ENCODE measurements at places on chromosomes 16 and 17. TPM values are rescaled to one million over a fixed set of nuclear protein-coding genes. Genes with fewer than 3 reads are reported as not detected.

DNA sequence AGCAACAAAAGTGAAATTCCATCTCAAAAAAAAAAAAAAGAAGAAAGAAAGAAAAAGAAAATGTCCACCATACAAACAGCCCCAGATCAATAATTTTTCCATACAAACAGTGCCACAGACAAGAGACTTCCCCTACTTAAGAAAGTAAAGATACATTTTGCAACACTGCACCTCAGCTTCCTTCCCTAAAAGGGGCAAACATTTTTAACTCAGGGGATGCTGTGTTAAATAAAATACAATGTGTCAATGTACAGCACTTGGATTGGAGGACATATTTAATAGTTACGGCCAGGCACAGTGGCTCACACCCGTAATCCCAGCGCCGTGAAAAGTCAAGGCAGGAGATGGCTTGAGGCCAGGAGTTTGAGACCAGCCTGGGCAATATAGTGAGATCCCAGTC, 22.3 kb downstream of the MYH11 start:
- DNase-seq, result no peak

DNA sequence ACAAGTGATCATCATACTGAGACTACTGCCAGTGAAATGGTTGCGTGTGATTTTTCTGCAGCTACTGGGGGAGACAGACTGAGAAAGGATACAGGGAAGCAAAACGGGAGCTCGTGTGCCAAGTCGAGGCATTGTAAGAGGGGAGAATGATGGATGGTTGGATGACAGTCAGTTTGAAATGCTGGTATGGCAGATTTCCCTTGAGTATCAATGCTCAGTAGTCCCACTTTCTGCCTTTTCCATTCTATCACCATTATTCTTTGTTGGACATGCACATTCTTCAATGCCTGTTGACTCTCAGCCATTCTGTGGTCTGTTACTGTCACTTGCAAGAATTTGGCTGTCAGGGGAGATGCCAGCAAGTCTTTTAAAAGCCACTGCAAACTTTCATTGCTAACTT, 510.6 kb upstream of the RBFOX1 start:
- no peak for DNase-seq

DNA sequence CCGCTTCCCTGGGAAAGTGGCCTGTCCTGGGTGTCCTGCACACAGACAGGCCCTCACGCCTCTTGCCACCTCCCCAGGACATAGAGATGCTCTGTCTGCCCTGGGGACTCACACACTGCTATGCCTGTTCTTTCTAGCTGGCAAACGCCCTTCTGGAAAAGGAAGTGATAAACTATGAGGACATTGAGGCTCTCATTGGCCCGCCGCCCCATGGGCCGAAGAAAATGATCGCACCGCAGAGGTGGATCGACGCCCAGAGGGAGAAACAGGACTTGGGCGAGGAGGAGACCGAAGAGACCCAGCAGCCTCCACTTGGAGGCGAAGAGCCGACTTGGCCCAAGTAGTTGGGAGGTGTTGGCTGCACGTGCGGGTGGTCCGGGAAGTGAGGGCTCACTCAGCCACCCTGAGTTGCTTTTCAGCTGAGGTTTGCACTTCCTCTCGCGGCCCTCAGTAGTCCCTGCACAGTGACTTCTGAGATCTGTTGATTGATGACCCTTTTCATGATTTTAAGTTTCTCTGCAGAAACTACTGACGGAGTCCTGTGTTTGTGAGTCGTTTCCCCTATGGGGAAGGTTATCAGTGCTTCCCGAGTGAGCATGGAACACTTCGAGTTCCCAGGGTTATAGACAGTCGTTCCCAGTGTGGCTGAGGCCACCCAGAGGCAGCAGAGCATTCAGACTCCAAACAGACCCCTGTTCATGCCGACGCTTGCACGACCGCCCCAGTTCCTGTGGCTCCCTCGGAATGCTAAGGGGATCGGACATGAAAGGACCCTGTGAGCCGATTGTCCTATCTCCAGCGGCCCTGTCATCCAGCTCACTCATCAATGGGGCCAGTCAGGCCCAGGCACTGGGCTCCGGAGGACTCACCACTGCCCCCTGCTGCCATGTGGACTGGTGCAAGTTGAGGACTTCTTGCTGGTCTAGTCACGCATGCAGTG, 3.5 kb upstream of the RPL13 start:
- peak; percentile 80 for DNase-seq

DNA sequence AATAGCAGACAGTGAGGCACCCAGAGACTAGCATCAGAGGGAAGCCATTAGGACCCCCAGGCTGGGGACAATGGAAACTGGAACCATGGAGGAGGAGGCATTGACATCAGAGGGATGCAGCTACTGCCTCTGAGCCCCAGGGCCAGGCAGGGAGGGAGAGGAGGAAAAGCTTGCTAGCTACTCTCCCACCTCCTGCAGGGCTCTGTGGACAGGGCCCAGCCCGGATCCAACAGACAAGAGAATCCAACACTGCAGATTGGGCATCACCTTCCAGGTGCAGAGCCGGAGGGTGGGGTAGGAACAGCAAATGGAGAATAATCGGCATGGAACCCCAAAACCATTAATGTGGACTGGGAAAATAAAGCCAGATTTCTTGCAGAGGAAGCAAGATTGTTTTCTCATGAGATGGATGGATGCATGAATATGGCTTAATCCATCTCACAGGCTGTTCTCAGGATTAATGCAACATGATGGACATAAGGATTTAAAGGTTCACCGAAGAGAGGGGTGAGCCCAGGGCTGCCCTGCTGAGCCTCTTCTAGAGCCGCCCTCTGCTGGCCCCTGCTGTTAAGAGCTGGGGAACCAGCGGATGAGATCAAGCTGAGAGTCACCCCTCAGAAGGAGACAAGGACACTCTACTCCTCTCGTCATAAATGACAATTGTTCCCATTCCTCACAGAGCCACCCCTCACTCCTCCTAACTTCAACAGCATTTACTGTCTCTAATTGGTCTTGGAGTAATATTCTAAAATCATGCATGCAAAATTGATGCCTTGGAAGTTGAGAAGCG, 48.8 kb downstream of the DNAH3 start:
- peak; percentile 20 for DNase-seq

GRCh38 chr17:19313746-19314651, 48.5 kb downstream of the B9D1 start:
- DNase-seq, result no peak

The CIBAR2 gene
- total RNA-seq, result 0.18 TPM

The CEP95 gene
- 13.3 TPM for total RNA-seq

DNA sequence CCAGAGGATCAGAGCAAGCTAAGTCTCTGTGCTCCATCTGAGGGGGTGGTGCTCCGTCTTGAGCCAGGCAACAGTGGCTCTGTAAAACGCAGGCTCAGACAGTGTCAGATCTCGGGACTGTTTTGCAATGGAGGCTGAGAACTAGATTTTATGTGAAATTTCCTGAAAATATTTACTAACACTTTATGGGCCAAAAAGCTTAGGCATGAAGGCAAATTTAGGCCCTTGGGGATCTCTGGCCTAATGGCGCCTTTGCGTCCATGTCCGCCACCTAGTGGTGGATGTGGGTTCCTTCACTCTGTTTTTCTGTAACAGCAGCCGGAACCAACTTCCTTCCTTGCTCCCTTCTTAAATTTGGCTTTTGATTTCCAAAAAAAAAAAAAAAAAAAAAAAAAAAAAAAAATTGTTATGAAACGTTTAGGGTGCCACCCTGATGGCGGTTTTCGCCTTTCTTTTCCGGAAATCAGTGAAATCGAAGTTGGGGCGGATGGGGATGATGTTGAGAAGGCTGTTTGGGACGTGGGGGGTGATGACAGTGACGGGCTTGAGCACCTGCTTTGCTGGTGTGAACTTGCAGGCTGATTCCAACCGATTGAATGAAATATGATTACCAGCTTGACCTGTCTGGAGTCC, 14.0 kb upstream of the ELAC2 start:
- peak; percentile 47 for DNase-seq

The PEMT gene
- 23.3 TPM for total RNA-seq

DNA sequence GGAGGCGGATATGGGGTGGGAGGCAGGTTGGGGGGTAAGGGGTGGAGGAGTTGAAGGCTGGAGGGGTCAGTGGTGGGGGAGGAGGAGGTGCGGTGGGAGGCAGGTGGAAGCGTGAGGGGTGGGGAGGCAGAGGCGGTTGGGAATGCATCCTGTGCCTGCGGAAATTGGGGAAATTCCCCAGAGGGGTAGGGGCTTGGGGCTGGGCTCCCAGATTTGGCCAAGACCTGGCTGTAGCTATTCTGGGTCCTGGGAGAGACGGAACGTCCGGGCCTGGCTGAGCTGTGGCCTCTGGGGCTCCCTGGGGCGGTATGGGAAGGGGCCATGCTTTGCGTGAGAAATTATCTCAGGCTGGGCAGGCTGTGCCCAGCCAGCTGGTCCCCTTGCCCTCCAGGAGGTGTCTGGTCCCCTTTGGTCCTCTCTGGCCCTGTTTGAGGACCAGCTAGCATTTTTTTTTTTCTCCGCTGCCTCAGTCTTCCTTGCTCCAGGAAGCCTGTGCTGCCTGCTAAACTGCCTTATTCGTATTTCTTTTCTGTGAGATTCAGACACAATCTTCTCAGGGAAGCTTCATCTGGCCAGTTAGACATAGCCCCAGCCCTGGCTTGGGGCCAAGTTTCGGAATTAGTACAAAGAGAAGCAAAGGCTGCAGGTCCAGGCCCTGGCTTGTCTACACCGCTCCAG, 7.3 kb upstream of the TRPV2 start:
- peak; percentile 47 for DNase-seq

The SLC22A31 gene
- 0.56 TPM for total RNA-seq

The SLFN12L gene
- under 0.01 TPM for total RNA-seq

DNA sequence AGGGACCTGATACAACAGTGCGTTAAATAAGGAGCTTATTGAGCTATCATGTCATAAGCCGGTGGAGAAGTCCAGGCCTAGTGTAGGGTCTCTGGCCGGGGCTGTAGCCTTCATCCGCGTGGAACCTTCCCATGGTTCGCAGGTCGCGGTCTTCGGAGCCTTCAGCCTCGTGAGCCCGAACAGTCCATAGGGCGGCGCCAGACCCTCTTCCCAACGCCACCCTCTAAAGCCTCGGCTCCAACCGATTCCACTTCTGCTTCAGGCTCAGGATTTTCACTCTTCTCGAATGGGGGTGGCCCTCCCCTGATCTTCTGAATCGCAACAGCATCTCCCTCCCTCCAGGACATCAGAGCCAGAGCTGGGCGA, 10.3 kb upstream of the BRCA1 start:
- DNase-seq, result no peak

- no peak for DNase-seq
Observed at GRCh38 chr17:67911059-67911782, 85.0 kb downstream of the C17orf58 start.
